ENCODE measurements at places on chromosomes 4 and X.

DNA sequence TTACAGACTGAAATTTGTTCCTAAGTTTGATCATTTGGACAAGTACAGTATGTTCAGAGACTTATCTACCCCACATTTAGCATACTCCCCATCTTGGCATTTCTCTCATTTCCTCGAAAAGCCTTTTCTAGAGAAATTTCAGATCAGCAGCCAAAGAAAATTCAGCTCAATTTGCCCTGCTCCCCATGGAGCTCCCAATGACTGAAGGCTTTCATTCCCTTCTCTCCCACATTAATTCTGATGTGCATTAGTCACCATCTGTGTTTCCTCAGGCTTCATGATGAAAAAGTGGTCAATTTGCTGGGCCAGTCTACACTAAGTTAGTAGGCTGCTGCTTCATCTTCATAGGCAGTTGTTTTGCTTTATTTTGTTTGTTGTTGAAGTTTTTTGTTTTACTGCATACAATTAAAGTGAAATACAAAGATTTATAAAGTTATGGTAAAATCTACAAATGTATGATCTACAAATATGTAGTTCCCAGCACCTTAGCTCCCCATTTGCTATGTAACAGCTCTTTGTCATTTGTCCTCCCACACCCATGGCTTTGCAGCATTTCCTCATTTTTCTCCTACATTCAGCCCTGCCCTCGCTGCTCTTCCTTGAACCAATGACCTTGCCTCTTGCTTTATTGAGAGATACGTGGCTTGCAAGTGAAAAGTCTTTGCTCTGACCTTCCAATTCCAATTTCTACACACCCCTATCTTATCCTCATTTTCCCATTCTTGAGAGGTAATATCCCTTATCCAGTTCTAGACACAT lies 193.9 kb downstream of the ANAPC10 start:
- no peak for DNase-seq

DNA sequence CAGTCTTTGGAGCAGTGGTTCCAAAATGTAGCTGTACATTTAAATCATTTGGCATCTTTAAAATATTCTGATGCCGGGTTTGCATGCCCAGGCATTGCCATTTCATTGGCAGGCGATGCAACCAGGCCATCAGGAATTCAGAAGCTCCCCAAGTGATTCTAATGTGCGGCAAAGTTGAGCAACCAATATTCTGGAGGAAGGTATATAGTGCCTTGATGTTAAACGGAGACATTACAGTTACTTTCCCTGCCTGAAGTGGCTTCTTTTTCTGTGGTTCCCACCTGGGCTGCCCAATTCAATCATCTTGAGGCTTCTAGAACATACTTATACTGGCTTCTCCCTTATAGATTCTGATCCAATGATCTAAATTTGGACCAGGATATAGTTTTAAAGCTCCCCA lies 68.7 kb upstream of the PGM2 start:
- DNase-seq, result no peak

- no peak for DNase-seq
Observed at GRCh38 chr4:26877961-26878360, 17.3 kb downstream of the STIM2 start.

DNA sequence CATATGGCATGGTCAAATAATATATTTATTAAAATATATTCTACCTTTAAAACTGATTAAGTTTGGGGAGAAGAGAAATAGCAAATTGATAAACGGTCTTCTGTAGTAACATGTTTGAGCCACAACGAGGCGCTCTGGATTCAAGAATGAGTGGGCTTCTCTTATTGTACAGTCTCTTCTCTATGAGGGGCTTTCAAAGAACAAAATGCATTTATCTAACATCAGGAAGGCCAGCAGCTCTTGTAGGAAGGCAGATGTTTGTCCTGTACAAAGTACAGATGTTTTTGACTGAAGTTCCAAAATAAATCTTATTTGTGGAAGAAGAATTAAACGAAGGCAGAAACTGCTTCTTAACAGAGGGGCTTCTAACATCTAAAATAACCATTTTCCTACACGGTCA lies 153.6 kb downstream of the RASL11B start:
- DNase-seq, result no peak

DNA sequence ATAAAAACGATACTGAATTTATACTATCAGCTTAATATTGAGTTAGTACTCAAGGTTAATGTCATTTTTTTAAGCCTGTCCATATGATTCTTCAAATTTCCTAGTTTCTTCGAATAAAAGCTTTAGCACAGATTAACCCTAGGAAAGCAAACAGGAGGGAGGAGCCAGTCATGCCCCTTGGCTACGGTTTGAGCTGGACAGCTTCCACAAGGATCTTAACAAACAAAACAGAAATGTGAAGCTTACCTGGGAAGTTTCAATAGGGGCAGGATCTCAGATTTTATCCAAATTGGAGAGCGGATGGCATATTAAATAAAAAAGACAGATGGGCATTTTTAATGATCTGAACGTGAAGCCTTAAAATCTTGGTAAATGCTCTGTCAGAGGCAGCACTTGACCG lies 2.3 kb downstream of the NWD2 start:
- no peak for DNase-seq

- no peak for DNase-seq
Observed at GRCh38 chr4:25783943-25784342, 78.8 kb downstream of the SEL1L3 start.

- DNase-seq, result no peak
Observed at GRCh38 chr4:150896497-150896896, 118.6 kb downstream of the LRBA start.

- DNase-seq, result no peak
Observed at GRCh38 chr4:6225469-6225868, 25.1 kb upstream of the JAKMIP1 start.

DNA sequence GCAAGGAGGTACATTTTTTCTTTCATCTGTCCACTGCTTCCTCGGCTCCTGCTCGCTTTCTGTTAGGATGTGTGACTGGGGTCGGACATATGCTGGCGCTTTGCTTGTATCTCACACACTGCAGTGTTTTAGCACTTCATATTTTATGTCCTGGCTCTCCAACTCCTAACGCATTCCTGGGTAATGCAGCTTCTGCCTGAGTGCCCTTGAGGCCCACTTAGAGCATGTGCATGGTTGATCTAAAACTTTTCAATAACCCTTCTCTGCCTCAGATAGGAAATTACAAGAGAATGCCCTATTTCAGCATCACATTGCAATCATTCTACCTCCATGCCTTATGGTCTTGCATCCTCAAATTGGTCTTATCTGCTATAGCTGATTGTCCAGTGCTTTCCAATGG lies 65.3 kb downstream of the NEIL3 start:
- DNase-seq, result no peak

GRCh38 chr4:138052806-138053632 lies 189.1 kb downstream of the SLC7A11 start:
- no peak for DNase-seq

DNA sequence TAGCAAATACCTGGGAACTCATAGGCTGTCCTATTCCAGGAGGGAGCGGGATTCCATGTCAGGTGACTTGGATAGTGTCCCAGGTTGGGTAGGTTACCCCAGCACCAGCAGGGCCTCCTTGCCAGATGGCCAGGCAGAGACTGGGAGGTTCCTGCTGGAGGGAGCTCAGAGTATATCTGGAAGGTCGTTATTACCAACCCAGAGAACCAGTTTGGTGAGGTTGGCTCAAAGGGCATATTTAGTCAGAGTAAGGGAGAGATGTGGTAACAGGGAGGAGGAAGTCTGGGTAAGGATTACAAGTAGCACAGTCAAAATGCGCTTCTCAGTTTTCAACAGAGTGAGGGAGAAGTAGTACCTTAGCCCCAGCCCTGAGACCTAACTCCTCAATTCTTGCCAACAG lies 53.3 kb upstream of the LNX1 start:
- DNase-seq, result no peak

GRCh38 chr4:10272511-10272910 lies 155.9 kb upstream of the WDR1 start:
- DNase-seq, result no peak

DNA sequence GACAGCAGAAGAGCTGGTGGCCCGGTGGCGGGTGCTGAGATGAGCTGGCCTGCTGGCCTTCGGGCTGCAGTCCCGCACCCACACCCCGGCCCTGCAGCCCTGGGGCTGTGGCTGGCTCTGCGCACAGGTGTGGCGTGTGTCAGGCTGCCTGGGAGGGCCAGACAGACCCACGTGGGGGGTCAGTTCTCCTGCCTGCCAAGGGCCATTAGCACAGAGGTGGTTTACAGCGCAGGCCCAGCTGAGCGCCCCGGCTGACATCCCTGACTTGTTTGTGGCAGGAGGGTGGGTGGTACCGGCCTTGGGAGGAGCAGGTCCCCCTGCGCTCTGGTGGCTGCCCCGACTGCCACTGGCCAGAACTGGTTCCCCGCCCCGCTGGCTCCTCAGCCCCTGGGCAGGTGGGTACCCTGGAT lies 9.4 kb upstream of the HGFAC start:
- DNase-seq, result no peak

- DNase-seq, result no peak
Observed at GRCh38 chr4:126890994-126891393, 741.8 kb upstream of the INTU start.

DNA sequence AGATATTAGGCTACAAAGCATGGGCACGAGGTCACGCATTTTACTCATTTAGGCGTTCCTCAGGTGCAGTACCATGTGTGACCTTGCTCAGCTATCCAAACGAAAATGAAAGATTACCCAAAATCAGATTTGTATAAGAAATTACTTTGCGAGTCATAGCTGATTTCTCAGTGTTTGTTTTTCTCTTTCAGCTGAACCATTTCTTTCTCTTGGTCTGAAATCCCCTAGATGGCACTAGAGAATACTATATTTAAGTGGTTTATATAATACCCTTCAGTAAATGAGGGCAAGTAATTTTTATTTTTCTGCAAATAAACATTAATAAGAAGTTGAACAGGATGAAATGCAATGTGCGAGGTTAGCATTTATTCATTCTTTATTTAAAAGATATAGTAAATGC lies 496.6 kb downstream of the STIM2 start:
- DNase-seq, result no peak

DNA sequence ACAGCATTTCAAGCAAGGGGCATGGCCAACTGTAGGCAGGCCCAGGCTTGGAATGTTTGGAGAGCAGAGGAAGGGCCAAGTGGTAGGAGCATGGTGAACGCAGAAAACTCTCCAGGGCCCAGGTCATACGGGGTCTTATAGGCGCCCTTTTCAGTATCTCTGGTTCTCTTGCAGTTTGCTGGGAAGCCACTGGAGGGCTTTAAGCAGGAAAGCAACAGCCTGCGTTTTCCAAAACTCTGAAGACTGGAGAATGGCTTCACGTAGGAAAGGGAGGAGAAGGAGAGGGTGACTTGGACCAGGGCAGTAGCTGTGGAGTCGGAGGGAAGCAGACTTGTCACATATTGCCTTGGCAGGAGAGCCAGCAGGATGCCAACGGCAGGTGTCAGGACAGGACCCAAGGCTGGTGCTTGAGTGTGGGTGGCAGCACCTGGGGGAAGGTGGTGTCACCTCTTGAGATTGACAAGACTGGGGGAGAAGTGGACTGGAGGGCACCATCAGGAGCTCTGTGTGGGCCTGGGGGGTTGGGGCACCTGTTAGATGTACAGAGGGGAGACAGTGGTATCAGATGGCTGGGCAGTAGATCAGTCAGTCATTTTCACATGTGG lies 21.9 kb downstream of the TKTL1 start:
- no peak for DNase-seq

DNA sequence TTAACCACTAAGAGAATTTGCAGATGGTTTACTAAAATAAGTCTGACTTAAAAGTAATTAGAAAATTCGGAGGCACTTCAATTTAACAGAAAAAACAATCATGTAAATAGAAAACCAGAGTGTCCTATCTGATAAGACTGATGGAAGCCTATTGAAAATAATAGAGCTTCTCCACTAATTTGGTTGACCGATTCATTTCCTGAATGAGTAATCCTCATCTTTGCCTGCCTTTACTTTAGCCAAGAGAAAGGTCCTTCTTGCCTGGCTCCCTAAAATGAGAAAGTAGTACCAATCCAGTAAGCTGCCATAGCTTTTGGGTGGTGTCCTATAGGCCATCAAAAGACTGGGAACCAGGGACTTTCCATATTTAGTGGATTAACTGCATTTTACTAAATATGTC lies 48.4 kb downstream of the KCNIP4 start:
- DNase-seq, result no peak

DNA sequence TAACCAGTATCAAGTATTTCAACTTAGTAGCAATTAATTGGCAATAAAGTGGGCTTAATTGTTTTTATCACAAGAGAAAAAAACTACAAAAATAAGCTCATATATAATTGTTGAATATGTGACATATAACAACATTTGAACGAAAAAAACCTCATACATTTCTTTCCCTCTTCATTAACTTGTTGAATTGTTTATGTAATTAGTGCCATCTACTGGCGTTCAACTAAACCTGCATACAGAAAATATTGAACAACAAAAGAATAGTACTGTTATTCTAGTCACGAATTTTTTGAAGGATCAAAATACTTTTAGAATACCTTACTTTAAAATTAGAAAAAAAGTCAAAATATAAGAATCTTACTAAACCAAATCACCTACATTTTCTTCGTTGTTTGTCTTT lies 586.5 kb upstream of the FTHL17 start:
- DNase-seq, result no peak

- no peak for DNase-seq
Observed at GRCh38 chr4:41989994-41990364, 351 bp upstream of the SLC30A9 start.

DNA sequence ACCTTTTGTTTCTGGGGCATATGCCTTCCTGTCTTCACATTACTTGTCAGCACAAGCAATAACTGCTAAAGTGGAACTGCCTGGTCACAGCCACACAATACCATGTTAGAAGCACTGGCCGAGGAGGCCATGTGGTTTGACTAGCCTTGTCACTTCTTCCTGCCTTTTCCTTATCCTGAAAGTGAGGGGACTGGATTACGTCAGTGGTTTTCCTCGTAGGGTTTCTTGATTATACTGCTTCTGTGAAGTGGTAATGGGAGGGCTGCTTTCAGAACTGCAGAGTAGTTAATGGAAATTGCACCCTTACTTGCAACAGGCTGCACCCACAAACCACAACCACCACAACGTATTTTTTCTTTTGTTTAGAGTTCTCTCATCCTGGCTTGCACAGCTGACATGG lies 26.6 kb downstream of the ZRSR2 start:
- DNase-seq, result peak; percentile 15

DNA sequence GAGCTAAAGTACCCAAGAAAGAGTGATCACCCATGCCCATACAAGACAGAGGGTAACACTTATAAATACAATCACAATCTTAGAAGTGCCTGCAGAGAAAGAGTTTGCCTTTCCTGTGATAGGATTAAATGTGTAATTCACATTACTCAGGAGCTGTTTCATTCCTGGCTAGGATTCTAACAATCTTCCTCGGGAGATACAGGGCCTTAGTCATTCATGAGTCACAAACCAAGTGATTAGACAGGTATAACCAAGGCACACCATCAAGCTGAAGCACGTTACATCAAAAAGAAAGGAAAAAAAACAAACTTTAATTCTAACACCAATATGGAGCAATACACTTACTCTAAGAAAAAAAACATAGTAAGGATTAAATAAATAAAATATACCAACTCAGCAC lies 14.9 kb downstream of the ABCG2 start:
- no peak for DNase-seq

DNA sequence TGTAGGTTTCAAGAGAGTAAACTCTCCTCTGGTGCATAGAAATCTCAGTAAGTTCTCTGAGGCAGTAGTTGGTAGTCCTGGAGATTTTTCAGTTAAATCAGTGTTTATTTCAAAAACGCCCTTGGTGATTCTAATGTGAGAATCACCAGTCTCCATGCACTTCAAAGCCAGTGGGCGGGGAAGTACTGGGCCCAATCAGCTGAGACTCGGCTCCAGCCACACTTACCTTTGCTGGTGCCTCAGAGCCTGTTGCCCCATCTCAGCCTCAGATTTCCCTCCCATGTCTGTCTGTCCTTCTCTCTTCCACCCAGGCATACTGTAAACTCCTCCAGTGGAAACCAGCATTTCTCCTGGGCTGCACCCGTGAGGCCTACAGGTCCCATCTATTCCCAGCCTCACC lies 7.4 kb upstream of the MGST2 start:
- no peak for DNase-seq
